Stimulated activated CD8-positive, alpha-beta memory T cell treated with anti-CD3 and anti-CD28 coated beads, Interleukin-2, amount 100 ng/mL, for 1 hour (primary cell): ENCODE measurements at places on chromosomes 1 and 21.

- peak; percentile 79 for DNase-seq
Observed at GRCh38 chr1:39954870-39955546, at the start of gene MFSD2A. TSS of gene MFSD2A (plus strand) at chr1:39955145. CDS start at chr1:39955293, 148 bp downstream.

DNA sequence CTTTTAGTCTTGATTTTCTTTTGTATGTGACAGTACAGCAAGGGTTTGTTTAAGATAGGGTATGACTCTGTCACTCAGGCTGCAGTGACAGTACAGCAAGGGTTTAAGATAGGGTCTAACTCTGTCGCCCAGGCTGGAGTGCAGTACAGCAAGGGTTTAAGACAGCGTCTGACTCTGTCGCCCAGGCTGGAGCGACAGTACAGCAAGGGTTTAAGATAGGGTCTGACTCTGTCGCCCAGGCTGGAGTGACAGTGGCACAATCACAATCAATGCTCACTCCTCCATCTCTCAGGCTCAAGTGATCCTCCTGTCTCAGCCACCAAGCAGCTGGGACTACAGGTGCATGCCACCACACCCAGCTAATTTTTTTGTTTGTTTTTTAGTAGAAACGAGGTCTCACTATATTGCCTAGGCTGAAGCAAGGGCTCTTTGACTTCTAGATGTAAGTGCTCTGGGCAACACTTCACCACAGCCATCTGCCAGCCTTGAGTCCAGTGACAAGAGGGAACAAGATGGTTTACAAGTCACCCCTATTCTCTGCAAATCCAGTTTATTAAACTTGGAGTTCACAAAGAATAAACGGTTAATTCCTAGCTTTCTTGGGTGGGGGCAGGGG is 965 bp upstream of the SH2D5 start:
- no peak for DNase-seq

- DNase-seq, result no peak
Observed at GRCh38 chr1:84688463-84689061, 1.7 kb downstream of the SSX2IP start.

GRCh38 chr1:227888404-227889046 is 59.2 kb downstream of the WNT9A start:
- DNase-seq, result no peak

GRCh38 chr21:17903029-17903806 is 84.1 kb upstream of the C21orf91 start:
- DNase-seq, result no peak

- no peak for DNase-seq
Observed at GRCh38 chr1:208238710-208239472, 5.3 kb downstream of the PLXNA2 start.

GRCh38 chr1:225996946-225997545 is 2.1 kb downstream of the SDE2 start:
- DNase-seq, result no peak

GRCh38 chr1:212666116-212666775 is 33.4 kb downstream of the BATF3 start:
- DNase-seq, result no peak

GRCh38 chr1:117679299-117679698 is 73.5 kb downstream of the TENT5C start:
- no peak for DNase-seq

DNA sequence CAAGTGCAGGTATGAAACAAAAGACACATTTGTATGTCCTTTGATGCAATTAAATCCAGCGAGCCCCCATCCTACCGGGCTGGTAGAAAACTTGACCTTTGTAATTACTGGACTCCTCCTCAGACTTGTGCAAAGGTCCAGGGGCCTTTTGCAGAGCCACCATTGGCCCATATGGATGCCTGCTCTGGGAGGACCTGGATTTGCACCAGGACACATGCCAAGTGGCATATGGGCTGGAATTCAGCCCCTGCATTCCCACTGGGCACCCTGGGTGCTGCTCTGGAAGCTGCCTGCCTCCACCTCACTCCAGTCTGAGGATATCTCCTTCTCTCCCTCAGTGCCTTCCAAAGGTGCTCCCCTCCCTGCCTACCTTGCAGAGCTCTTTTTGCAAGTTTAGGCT is 36.0 kb downstream of the LACTBL1 start:
- DNase-seq, result no peak

DNA sequence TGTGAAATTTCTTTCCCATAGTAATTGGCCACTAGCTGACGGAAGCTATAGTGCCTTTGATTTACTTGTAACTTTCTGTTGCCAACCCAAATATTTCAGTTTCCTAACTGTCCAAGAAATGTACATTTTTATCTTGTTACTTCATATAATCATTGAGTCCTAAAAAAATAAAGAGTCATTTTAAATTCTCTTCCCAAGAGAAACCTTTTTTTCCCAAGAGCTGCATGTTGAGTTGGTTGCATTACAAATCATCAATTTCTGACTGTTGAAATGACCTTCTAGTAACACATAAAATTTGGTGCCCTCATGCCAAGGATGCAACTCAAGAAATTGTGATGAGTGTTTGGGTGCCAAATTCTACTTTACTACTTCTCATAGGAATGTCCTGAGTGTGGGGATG is 61.0 kb downstream of the HMCN1 start:
- DNase-seq, result no peak

GRCh38 chr1:23249787-23250454 is 32.6 kb upstream of the HTR1D start:
- DNase-seq, result no peak

DNA sequence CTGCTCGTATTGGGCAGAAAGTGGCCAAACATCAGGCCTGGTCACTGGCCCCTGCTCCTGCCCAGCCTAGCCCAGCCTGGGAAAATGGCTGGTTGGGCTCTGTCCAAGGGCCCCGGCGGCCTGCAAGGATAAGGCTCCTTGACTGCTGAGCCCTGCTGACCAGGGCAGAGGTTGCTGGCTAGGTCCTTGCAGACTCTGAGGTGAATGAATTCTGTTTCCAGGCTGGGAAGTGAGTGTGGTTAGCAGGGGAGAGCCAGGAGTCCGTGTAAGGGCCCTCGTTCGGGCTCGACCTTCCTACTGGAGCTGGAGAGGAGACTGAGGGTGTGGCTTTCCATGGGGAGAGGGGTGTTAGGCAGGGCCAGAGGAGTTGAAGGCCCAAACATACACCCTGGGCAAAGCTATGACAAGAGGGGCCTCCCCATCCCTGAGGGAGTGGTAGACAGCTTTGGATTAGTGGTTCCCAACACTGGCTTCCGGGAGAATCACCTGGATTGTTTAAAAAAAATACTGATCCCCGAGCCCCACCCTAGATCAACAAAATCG is 20.6 kb downstream of the CSF1 start:
- no peak for DNase-seq

DNA sequence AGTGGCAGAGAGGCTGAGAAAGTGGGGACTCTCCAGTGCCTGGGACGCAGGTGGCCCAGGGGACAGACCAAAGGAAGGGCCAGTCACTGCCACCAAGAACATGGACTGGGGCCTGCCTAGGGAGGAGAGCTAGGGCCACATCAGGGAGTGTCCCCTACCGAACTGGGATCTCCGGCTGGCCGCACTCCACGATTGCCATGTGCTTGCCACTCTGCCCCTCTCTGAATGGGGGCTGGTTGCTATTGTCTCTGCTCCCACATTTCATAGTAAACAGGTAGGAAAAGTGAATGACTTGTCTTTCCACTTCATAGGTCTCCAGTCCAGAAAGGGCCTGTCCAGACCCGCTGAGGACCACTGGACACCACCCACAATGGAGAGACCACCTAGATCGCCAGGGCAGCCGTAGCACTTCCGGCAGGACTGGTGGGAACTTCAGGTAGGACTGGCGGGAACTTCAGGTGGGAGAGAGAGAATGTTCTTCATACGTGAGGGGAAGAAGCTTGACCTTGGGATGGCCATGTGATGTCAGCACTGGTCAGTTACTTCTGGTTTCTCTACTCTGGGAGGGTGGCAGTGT is 55.2 kb upstream of the PDE9A start:
- DNase-seq, result no peak

DNA sequence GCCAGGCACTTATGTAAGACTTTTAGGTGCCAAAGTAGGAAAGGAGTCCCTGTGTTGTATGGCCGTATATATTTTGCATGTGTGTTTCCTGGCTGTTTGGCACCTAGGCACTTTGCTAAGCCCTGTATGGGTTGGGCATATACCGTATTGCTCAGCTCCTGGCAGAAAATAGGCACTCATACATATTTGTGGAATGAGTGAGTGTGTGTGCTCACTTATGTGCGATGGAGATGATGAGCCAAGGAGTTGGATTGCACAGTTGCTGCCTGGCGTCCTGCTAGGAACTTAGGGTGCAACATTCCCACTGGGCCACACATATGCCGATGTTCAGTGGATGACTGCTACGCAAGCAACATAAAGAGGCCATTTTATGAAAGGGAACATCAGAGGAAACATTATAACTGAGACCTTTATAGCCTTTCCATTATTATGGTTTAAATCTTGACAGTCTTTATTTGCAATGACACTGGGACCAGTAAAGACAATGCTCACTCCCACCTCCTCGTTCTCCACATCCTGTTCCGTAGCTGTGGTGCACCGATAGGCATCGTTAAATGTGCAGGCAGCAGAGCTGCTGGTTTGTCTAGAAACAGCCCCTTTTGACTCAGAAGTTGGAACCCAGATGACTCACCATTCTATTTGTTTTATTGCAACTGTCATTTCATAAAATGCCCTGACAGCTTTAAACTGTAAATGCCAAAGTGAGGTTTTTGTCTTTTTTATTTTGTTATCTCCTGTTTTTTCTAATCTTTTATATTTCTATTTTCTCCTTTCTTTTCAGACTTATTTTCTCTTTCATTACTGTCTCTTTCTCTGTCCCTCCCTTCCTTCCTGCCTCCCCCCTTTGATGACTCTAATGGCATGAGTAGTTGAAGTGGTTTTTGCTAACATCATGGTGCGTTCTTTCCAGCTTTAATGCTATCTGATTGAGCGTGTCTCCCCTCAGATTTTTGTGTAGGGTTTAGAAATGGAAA is 36.1 kb downstream of the PEX14 start:
- peak; percentile 62 for DNase-seq

GRCh38 chr1:221415651-221416050 is 326.2 kb downstream of the DUSP10 start:
- DNase-seq, result no peak

GRCh38 chr1:37722181-37723071 is 30.1 kb downstream of the CDCA8 start:
- DNase-seq, result no peak

- DNase-seq, result no peak
Observed at GRCh38 chr1:41274752-41275545, 32.8 kb upstream of the SCMH1 start.

DNA sequence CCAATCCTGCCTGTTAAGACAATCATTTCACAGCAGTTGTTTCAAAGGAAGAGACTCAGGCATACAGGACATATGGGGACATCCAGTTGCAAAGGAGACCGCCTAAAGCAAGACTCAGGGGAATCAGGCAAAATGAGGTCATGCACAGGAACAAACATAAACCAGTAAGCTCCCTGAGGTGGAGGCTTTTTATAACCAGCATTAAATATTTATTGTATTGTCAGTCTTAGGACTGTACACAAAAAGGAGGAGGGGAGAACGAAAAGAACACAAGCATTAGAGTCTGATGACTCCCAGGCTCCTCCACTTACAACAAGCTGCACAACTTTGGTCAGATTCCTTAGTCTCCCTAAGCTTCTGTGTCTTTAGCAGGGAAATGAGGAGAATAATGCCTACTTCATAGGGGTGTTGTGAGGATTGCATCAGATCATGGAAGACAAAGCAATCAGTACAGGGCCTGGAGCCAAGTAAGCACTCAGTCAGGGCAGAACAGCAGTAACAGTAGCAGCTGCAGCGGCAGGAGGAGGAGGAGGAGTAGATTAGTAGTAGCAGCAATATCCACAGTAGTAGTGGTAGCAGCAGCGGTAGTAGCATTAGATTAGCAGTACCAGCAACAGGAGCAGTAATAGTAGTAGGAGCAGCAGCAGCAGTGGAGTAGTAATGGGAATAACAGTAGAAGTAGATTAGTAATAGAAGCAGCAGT is 54.2 kb upstream of the SPATA6 start:
- DNase-seq, result no peak

GRCh38 chr1:212225871-212226302 is 59.3 kb upstream of the PPP2R5A start:
- DNase-seq, result no peak

GRCh38 chr21:38505654-38506523 is 7.6 kb upstream of the ERG start:
- no peak for DNase-seq

GRCh38 chr1:8055973-8056372 is 29.9 kb upstream of the ERRFI1 start:
- no peak for DNase-seq

GRCh38 chr1:245332513-245332912 is 177.7 kb downstream of the KIF26B start:
- DNase-seq, result no peak

DNA sequence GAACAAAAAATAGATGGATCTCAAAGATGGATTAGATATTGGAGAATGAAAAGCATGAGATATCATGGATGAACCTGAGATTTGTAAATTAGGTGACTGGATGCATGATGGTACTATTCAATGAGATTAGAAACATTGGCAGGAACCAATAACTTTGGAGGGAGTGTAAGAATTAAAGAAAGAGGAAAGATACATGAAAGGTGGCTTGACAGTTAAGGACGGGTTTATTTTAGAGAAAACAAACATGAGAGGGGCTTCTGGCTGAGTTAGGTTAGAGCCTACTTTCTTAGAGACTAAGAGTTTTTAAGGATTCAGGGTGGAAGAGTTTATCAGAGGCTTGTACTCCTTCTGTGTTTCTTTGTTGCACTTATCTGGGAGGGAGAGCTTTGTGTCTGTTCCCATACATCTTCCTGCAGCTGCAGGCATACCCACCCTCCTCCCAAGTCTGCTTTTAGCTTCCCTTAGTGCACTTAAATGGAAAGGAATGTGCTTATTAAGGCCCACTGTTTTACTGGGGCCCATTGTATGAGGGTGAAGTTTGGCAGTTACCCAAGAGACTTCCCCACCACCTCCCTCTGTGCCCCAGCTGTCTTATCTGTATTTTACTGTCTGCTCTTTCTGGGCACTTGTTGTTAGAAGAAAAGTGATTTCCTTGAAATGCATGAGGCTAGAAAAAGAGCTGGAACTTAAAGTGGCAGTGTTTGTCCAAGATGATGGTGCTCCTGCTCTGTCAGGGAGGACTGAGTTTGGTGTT is 26.1 kb upstream of the CR2 start:
- no peak for DNase-seq

GRCh38 chr1:212089560-212090163 is 54.1 kb downstream of the DTL start:
- no peak for DNase-seq

DNA sequence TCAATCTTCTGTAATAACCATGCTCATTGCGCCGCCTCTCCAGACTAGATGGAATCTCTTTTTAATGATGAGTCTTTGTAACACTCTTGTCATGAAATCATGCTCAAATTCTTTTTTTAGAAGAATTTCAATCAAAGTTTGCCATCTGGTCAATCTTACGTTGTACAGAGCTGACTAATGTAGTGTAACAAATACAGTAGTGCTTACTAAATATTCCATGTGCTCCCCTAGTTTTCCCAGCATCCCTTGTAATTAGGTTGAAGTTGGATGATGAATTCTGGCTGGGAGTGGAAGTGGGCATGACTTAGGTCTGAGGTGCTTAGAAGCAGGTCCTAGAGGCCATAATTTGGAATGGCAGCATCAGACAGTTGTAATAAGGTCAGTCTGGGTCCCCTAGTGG is 309.1 kb upstream of the SNX7 start:
- no peak for DNase-seq
